ENCODE measurements at places on chromosomes 7 and 10.

- no peak for DNase-seq
Measured at GRCh38 chr7:141674171-141674671, 27.7 kb downstream of the DENND11 start.

- DNase-seq = no peak
Measured at GRCh38 chr7:73995330-73995729, 32.6 kb upstream of the ELN start.

GRCh38 chr7:55775051-55775420 lies 87.5 kb downstream of the SEPTIN14 start:
- DNase-seq = no peak

DNA sequence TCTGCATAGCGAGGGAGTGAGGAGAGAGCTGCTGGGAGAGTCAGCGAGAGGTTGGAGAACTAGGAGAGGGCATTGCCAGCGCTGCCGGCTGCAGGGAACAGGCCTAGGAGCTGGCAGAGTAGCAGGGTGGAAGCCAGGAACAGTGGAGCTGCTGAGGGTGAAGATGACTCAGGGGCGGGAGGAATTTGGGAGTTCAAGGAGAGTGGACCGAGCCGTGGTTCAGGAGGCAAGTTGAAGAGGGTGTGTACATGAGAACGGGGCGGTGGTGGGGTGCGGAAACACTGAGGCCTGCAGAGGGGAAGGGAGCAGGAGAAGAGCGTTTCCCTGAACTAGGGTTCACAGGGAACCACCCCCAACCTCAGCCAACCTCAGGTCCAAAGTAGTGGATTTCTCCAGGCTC lies 31.5 kb downstream of the HIF1AN start:
- DNase-seq = no peak

DNA sequence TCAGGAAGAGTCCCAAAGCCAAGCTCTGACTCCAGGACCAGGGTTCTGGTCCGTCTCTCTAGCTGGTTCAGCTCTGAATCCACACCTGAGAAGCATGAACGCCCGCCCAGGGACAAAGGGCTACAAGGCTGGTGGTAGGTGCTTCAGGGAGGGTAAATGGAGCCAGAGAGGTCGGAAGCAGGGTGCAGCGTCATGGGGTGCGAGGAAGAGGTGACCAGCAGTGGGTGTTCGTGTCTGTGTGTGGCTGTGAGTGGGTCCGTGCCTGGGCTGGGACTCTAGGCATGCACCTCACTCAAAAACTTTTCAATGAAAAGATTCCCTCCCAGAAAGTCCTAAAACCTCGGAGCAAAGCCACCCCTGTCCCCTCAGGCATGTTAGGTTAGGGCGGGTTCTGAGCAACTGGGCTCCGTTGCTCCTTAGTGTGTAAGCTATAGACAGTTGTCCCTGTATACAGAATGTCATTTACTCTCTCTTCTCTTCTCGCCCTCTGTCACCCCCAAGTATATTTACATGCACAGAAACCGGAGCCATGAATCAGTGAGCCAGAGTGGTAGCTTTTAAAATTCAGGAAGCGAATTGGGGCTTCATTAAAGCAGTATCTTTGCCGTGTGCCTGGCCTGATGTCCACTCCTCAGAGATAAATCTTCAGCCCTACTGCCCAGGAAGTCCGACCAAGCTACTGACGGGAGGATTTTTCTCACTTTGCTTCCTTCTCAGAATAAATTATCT lies 12.3 kb upstream of the GATA3 start:
- DNase-seq = no peak

DNA sequence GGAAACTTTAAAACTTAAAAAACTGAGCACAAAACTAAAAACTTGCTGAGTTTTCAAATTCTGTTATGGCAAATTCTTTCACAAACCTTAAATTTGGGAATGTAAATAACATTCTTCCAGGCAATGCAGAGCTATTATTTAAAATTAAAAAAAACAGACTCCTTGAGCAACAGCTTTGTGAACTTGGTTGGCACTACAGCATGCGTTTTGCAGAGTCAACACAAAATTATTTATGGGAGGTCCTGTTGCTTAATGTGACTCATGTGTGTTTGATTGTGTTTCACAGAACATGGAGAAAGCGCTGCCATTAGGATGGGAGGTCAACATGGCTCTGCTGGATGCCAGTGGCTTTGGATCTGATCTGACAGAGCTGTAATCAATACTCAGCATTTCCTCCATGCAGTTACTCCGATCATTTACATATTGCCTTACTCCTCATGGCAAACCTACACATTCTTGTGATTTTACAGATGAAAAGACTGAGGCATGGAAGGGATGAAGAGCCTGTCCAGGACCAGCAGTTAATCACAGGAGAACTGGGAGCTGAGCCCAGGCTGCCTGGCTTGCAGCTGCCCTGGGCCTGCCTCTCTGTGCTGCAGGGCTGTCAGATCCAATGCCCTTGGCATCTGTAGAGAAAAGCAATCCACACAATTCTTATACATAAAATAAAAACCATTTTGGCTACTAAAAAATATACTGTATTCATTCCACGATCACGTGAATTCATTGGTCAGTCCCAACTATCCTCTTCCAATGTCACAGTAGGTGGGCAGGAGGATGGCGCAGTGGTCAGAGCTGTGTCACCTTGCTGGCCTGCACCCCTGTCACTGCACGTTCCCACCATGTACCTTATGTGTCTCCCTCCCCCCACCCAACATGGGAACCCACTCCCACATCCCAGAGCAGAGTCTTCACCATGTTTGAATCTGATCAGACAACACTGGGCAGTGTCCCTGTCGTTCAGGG lies 200.9 kb downstream of the CXCL12 start:
- no peak for DNase-seq

DNA sequence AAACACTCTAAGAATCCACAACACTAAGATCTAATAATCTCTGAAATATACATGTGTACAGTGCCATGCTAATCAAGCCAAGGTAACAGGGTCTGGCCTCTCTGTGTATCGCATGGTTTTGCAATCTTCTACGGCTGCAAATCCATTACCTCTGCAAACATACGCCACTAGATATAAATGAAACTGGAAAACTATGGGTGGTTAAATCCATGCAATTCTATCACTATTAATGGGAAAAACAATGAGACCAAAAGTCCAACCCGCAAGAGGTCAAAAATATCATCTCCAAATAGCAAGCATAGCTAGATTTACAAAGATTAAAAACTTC lies 23.0 kb downstream of the SGCE start:
- no peak for DNase-seq

DNA sequence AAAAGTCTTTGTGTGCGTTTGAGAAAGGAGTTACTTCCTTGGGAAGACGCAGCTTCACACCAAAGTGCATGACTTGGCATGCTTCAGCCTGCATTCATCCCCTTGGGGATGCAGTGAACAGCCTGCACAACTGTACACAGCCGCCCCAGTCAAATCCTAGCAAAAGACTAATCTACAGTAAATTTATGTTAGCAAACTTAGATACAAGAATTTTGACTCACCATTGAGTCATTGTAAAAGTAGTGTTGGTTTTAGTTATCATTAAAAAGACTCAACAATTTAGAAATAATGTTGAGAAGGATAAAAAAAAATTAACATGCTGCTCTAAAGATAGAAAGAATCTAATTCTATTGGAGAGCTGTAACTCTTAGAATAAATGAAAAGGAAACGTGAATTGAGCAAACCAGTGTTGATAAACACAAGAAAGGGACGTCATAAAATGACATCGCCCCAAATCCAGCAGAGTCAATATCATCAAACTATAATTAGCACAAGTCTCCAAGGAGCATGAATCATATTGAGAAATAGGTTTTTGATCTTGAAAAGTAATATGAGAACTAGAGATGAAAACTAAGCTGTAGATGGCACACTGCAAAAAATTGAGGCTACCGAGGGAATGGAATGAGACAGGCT lies 11.9 kb upstream of the OPTN start:
- DNase-seq = peak; percentile 59

DNA sequence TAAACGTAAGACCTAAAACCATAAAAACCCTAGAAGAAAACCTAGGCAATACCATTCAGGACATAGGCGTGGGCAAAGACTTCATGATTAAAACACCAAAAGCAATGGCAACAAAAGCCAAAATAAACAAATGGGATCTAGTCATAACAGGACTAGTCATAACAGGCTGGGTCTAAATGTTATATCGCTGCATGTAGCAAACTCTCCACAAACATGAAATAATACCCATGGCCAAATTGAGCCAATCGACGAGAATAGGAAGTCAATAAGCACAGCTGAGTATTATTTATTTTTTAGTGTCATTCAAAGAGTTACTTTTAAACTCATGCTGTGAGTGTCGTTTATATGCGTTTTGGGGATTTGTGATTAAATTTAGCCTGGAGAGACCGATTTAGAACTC lies 225.1 kb downstream of the TFEC start:
- DNase-seq = no peak

DNA sequence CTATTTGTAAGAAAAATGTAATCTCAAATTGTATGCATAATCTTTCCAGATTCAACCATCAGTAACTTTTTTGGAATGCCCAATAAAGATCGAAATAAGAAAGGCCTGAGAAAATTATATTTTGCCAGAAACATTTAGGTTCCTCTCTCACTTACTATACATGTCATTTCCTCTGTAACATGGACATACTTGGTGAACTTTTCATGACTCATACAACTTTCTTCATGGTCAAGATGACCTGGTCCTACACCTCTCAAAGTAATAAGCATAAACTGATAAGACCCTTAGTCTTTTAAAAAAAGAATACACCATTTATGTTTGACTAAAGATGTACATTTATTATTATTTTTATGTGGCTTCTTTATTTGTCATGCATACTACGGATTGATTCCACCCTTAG lies 125.3 kb downstream of the REEP3 start:
- no peak for DNase-seq

GRCh38 chr7:22350466-22351328 lies 6.3 kb downstream of the RAPGEF5 start:
- DNase-seq = peak; percentile 49

DNA sequence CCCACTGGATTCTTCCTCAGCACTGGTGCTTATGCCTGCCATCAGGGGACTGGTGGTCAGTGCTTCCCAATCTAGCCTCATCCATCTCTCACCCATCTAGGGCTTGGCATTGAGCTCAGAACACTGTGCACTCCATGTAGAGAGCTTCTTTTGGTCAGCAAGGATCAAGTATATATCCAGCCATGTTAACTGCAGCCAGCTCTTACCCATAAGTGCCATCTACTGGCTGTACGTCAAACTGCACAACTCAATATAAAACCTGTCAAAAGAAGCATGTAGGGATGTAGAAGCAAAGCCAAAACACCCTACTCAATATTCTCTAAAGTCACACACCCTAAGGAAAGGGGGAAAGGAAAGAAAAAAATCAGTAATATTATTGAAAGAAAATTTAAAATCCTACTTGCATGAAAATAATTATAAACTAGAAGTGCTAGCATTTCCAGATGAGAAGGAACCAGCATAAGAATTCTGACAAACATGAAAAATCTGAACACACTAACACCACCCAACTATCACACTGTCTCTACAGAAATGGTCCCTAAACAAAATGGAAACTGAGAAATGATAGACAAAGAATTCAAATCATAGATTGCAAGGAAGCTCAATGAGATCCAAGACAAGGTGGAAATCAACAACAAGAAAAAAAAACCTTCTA lies 531.1 kb upstream of the STEAP1 start:
- peak; percentile 83 for DNase-seq

DNA sequence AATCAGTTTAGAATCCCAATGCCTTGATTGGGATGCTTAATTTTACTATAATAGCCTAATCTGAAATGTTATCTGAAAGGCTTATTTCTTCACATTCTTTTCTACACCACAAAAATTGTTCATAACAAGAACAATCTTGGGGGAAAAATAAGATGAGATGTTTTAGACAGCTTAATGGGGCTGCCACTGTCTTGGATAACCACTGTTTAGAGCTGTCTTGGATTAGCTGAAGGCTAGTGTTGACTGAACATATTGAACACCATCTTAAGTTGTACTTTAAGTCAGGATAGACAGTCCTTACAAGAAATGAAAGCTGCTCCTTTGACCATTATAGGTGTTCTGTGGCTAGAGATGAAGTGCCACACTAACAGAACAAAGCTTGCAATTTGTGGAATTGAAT lies 501.3 kb downstream of the GFRA1 start:
- DNase-seq = no peak

- no peak for DNase-seq
Measured at GRCh38 chr7:122622682-122623081, 76.2 kb downstream of the RNF133 start.

DNA sequence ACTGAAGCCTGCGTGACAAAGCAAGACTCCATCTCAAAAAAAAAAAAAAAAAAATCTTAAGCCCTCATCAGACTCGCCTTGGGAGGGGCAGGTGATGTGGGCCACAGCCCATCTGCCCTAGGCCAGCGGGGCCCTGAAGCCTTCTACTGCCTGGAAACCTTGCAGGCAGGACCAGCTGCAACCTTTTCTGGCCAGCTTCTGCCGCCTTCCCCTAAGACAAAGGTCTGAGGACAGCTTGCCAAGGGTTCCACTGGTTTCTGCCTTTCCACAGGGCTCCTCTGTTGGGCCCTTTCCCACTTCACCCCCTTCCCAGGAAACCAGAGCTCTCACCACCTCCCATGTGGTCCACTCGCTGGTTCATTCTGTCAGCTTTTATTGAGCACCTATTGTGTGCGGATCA lies 35.2 kb downstream of the UBTD1 start:
- no peak for DNase-seq

GRCh38 chr10:24791084-24791726 lies 67.5 kb upstream of the ARHGAP21 start:
- no peak for DNase-seq

DNA sequence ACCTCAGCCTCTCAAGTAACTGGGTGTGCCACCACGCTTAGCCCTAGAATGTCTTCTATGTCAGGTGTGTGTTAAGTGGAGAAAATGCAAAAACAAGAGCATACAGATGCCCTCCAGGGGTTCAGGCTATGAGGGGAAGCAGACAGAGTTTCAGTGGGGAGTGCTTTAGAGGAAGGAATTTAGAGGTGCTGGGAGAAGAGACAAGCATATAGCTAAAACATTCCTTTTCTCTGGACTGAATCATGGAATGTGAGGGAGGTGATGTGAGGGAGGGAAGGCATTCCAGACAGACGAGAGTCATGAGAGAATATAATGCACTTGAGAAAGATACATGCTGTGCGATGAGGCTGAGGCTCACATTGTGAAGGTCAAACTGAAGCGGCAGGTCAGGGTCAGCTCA lies 6.6 kb upstream of the ZNF786 start:
- DNase-seq = no peak

DNA sequence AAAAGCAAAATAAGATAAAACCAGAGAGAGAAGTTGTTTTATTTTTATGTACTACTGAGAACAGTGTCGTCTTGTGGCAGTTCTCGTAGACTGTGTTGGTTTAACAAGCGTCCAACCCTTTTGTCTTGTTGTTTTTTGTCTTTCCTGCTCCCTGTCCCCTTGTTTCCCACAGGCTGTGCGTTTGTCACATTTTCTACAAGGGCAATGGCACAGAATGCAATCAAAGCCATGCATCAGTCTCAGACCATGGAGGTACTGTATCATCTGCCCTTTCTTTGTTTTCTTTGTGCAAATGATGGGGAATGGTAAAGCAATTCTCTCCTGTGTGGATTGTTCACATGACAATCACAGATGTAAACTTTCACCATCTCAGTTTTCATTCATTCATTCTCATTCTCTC lies 248.8 kb downstream of the CELF2 start:
- DNase-seq = no peak

- no peak for DNase-seq
Measured at GRCh38 chr10:52409195-52409594, 95.1 kb downstream of the DKK1 start.

- no peak for DNase-seq
Measured at GRCh38 chr7:44775383-44776107, 20.9 kb upstream of the PPIA start.

- DNase-seq = no peak
Measured at GRCh38 chr10:93113042-93113441, 39.3 kb downstream of the CYP26A1 start.

Data from RKO (cell line).